ENCODE measurements at places on chromosomes 2 and 18. TPM values are rescaled to one million over a fixed set of nuclear protein-coding genes. Genes with fewer than 3 reads are reported as not detected.

CD207 gene
- not detected for total RNA-seq

- no peak for DNase-seq
These were observed 826.4 kb downstream of the SOCS6 start for GRCh38 chr18:71115261-71115660.

DNA sequence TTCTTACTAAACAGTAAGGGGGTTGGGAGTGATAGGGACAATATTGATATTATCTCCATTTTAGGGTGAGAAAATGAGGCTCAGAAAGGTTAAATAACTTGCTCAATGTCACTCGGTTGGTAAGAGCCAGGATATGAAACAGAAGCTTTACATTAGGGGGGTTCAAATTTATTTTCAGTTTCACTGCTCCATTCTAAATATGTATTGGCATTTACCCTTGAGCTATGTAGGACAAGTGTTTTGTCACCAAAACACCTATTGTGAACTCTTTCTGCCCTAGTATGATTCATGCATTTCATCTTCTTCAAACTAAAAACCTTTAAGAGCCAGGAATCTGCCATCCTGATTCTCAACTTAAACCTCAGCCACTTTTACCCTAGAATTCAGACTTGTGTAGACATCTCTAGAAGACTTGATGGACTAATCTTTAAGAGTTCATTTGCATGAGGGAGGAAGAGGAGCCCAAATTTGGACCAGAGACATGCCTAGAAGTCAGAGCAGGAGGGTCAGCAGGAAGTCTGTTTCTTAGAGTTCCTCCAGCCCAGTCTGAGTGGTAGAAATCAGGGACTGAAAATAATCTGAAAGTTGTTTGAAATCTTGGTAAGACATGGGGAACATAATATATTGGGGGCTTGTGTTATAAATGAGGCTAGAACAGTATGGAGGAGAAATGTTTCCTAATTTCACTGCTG lies 129.4 kb upstream of the ATP5MC3 start:
- DNase-seq = no peak

DNA sequence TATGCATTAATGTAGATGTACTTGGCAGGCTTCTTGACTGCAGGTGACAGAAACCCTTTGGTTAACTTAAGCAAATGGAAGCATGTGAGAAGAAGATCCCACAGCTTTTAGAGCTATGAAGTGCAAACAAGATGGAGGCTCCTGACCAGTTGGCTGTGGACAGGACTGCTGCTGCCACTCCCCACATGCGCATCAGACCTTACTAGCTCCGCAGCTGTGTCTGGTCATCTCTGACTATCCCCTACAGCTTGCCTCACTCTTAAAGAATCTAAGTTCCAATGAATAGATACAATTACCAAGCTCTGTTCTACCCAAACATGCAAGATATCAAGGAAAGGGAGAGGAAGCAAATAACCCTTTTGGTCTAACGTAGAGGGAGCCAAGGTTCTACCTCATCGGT lies 587.6 kb downstream of the DSC3 start:
- no peak for DNase-seq

DNA sequence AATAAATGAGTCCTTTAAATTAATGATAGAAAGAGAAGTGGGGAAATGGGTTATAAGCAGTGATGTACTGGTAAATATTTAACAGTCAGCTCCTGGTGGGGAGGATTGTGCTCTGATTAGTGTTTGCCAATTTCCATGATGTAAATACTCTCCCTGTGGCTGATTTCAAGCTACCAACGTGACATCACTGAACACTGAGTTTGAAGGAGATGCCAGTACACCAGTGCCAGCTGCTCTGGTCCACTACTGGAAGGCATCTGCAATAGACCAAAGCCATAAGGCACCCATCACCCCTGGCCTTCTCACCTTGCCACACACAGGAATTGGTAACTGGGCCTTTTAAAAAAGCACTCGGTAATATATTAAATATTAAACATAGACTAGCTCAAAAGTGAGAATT lies 77.7 kb downstream of the TGOLN2 start:
- DNase-seq = no peak

ZSWIM2 gene
- total RNA-seq = not detected

OXER1 gene
- 0.30 TPM for total RNA-seq

CNDP1 gene
- total RNA-seq = not detected

DNA sequence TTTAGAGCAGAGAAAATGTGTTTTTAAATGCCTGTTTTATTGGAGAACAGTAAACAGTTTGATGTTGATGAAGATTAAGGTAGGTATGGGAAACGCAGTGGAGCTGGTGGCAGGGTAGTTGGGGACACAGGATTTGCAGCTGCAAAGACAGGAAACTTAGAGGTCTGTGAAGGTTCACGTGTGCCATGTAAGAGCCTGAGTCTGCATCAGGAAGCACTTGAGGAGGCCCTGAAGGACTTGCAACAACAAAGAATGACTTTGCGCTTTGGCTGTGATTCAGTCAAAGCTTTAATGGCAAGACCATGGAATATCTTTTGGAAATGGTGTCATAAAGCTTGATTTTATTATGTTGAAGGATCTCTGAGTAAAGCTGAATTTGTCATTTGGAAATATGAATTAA lies 347.6 kb upstream of the KCNJ3 start:
- no peak for DNase-seq

- no peak for DNase-seq
These were observed 2.3 kb downstream of the IMPA2 start for GRCh38 chr18:11983592-11983991.

DNA sequence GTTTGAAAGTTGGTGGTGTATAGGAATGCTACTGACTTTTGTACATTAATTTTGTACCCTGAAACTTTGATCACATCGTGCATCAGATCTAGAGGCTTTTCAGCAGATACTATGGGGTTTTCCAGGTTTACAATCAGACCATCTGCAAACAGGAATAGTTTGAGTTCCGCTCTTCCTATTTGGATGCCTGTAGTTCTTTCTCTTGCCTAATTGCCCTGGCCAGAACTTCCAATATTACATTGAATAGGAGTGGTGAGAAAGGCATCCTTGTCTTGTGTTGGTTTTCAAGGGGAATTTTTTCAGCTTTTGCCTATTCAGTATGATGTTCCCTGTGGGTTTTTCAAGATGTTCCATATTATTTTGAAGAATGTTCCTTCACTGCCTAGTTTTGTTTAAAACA lies 633.5 kb downstream of the KCNJ3 start:
- DNase-seq = no peak

- no peak for DNase-seq
These were observed 51.0 kb downstream of the TSHZ1 start for GRCh38 chr18:75261430-75262223.

MEX3C gene
- 94.5 TPM for total RNA-seq

- DNase-seq = no peak
These were observed 756 bp upstream of the NAGK start for GRCh38 chr2:71067567-71068217.

BOLL gene
- total RNA-seq = 0.10 TPM

DNA sequence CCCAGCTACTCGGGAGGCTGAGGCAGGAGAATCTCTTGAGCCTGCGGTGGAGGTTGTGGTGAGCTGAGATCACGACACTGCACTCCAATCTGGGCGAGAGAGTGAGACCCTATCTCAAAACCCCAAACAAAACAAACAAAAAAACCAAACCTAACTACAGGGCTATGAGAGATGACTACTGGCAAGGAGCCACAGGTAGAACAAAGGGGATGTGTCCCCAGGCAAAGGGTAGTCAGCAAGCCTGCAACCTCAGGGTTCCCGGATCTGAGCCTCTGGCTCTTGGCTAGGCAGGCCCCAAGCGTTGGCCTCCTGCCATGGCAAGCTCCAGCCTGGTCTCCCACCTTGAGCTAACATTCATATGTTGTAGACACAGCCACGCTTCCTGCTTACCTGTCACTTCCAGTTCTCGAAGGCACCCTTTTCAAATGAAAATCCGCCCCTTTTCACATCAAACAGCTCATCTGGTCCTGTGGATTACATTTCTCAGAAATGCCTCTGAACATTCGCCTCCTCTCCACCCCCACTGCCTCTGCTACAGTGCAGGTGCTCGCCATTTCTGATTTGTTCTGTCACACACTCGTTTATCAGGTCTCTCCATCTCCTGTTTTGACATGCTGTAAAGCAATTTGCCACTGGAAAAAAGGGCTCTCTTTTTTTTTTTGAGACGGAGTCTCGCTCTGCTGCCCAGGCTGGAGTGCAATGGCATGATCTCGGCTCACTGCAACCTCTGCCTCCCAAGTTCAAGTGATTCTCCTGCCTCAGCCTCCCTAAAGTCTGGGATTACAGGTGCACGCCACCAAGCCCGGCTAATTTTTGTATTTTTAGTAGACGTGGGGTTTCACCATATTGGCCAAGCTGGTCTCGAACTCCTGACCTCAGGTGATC lies 13.1 kb upstream of the ACTR3 start:
- peak; percentile 84 for DNase-seq

SH3RF3 gene
- 1.0 TPM for total RNA-seq

IL36RN gene
- not detected for total RNA-seq

DNA sequence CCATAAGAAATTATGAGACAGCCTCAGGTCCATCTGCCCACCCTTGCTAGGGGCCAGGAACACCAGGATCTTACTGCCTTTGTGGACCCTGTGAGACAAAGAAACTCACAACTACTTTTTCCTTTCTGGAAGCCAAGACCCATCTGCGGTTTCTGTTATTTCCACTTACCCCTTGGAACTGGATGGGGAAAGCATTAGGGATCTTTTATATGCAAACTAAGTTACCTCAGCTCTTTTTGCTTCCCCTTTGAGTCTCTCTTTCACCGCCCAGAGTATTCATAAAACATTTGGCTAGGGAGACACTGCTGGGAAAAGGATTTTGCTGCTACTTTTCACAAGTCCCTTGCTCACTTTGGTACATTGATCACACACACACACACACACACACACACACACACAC lies 95.7 kb downstream of the ZNF385B start:
- no peak for DNase-seq

GRCh38 chr2:55811048-55811447 lies 112.5 kb downstream of the EFEMP1 start:
- no peak for DNase-seq

GRCh38 chr2:39606585-39606984 lies 59.1 kb upstream of the TMEM178A start:
- DNase-seq = no peak

- DNase-seq = no peak
These were observed 37.2 kb downstream of the DRC1 start for GRCh38 chr2:26438926-26439325.

DNA sequence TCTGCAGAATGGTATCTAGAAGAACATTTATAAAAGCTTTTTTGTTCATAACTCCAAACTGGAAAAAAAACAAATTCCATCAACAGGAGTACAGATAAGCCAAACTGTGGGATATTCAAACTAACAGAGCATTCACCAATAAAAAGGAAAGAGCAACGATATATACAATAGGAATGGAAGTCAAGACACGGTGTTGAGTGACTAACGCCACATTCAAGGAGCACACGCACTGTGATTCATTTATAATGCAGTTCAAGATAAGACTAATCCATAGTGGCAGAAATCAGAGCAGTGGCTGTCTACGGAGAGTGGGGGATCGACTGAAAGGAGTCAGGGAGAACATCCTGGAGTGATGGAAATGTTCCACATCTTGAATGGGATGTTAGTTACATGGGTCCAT lies 70.7 kb downstream of the CABYR start:
- no peak for DNase-seq

FAP gene
- total RNA-seq = not detected

PSTPIP2 gene
- total RNA-seq = 30.1 TPM

GRCh38 chr18:37422116-37422515 lies 143.5 kb downstream of the CELF4 start:
- no peak for DNase-seq
